ENCODE measurements at places on chromosomes 4 and X.

DNA sequence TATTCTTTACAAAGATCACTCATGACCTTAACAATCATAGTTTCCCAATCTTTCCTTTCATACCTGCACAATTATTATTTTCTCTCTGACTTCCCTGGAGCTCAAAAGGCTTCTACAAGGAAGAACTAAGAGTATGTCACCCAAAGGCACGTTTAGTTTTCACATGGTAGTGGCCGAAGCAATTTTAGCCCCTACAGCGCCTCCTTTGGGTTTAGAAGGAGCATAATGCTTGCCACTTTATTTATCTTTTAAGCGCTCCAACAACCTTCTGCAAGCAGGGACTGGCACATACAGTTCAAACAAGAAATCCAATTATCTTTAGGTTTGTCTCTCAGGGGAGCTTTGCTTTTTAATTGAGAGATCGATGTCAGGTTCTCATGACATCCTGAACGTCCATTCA, 42.0 kb upstream of the IGSF1 start:
- DNase-seq: no peak

DNA sequence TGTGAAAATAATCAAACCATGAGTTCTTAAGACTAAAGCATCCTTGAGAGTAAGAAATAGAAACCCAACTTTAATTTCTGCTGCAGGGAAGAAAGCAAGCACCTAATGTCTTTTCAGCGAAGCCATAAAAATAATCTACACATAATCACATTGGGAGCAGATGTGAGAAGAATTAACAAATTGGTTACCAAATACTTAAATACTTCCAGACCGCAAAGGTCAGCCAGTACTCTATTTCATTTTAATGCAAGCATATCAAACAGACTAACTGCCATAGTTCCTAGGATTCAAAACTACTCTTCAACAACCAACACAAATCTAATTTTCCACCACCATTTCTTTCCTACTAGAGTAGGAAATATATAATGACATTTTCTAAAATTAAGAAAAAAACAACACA, 144.8 kb upstream of the SLIT2 start:
- no peak for DNase-seq

- no peak for DNase-seq
Observed at GRCh38 chr4:956531-957230, 16.7 kb downstream of the DGKQ start.

GRCh38 chr4:141329174-141329569, 108.5 kb downstream of the ZNF330 start:
- DNase-seq: peak; percentile 68

- DNase-seq: no peak
Observed at GRCh38 chrX:1273896-1274295, 5.3 kb downstream of the CSF2RA start.

- DNase-seq: no peak
Observed at GRCh38 chr4:131638781-131639180, 1510.3 kb upstream of the PCDH10 start.

DNA sequence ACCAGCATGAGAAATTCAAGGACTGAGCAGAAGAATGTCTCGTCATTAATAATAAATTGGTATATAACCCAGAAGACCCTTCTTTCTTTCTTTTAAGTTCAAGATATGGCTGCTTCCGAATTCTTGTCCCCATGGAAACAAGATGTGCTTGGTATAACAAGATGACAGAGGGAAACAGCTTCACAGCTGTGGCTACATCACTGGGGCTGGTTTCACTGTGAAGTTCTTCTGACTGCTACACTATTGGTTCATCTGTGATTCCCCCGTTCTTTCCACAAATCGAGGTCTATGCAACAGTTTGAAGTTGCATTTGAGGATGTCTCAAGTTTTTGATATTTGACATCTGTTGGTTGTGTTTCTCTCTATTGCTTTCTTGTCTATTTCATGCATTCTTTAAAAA, 12.3 kb upstream of the DTHD1 start:
- no peak for DNase-seq

DNA sequence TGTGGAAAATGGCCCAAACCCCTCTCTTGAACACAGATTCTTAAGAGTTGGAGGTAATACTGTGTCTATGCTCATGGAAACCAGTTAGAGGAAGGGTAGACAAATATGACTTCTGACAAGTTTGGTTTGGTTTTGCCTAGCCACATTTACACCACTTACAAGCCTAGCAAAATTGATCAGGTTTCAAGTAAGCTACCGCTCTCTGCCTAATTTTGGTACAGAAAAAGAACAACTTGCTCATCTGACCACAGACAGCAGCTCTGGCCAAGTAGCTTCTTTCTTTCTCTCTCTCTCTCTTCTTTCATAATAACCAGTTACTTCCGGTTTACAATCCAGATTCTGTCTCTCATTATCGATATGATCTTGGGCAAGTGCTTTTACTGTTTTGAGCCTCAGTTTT, 260.0 kb downstream of the GLUD2 start:
- peak; percentile 6 for DNase-seq

- DNase-seq: no peak
Observed at GRCh38 chr4:7394681-7395451, 39.9 kb downstream of the PSAPL1 start.

GRCh38 chr4:187307131-187307530, 583.5 kb upstream of the FAT1 start:
- DNase-seq: no peak

GRCh38 chr4:76804096-76804495, 93.8 kb downstream of the SOWAHB start:
- peak; percentile 58 for DNase-seq

- no peak for DNase-seq
Observed at GRCh38 chr4:150238591-150238990, 160.3 kb downstream of the DCLK2 start.

- no peak for DNase-seq
Observed at GRCh38 chrX:118536204-118536603, 40.6 kb downstream of the DOCK11 start.
